Activated CD4-positive, CD25-positive, alpha-beta regulatory T cell (primary cell): ENCODE measurements at places on chromosomes 13 and 19.

GRCh38 chr13:72567566-72567965 is 159.9 kb downstream of the MZT1 start:
- no peak for DNase-seq

DNA sequence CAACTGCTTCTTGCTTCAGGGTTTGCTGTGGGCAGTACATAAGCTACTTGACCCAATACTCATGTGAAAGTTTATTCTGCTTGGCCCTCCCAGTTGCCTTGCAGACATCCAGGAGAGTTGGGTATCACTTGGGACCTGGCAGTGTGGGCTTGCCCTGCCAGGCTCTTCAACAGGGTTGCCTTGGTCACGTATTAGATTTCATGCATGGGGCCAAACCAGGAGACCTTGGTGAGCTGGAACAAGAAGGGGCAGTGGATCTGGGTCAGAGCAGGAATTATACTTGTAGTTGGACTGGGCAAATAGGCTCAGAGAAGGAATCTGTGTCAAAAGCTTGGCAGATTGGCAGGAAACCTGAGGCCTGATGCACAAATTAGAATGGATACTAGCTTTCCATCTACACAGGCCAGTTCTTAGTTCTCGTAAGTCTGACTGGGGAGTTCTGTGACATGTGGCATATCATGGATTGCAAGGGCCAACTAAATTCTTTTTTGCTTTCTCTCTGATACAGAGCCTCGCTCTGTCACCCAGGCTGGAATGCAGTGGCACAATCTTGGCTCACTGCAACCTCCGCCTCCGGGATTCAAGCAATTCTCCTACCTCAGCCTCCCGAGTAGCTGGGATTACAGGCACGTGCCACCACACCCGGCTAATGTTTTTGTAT is 192.6 kb upstream of the SERP2 start:
- no peak for DNase-seq

GRCh38 chr13:43445668-43446067 is 341.1 kb downstream of the ENOX1 start:
- DNase-seq: no peak

DNA sequence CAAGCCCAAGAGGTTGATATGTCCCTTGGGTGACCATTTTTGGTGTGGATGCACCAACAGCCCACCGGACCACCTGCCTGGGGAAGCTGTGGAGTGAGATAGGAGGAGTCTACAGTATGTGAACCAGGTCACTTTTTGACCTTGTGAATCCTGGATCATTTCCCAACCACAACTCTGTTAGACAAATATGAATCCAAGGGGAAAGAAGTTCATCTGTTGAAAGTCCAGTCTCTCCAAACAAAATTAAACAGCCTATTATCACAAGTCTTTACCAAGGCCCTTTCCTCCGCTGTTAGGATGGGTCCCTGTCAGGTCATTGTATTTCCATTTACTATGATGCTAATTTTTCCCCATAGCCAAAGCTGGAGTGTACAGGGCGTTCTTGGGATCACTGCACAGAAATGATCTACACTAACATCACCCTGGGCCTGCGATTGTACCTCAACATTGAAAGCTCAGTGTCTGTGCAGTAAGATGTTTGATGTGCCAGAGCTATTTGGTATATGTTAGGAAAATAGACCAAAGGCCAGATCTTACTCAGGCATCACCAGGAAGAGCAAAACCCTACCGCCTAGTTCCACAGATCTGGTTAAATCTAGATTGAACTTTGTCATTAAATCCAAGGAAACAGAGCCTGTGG is 117.1 kb downstream of the STARD13 start:
- no peak for DNase-seq

DNA sequence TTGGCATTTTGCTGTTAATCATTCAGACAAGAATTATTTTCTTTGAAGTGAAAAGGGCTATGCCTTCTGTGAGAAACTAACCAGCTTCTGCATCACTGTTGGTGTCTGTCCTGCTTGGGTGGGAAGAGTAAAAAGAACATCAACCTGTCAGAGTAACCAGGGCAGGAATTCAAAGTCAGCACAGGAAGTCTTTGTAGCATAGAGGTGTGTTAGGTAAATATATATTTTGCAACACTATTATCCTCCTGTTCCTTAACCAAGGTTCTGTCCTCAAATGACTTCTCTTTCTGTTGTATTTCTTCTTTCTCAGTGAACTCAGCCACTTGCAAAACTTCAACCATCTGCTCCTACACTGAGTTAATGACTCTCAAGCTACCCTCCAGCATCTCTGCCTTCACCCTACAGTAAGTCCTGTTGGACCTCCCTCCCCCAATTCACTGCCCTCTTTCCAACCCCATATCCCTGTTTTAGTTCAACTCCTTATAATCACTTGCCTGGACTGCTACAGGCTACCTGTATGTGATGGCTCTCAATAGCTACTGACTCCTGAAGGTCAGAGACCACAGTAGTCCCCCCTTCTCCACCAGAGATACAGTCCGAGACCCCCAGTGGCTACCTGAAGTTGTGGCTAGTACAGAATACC is 49.9 kb downstream of the SMAD9 start:
- no peak for DNase-seq

- DNase-seq: peak; percentile 19
Observed at GRCh38 chr13:49110122-49110912, 109.8 kb upstream of the MLNR start.

- no peak for DNase-seq
Observed at GRCh38 chr13:98190889-98191444, 13.9 kb upstream of the RNF113B start.

GRCh38 chr19:4763021-4763420 is 28.5 kb upstream of the FEM1A start:
- no peak for DNase-seq

GRCh38 chr13:66001140-66001539 is 1229.0 kb downstream of the PCDH9 start:
- DNase-seq: no peak

GRCh38 chr19:30334841-30335240 is 37.3 kb upstream of the ZNF536 start:
- DNase-seq: no peak
